SW 1271 (cell line): ENCODE measurements at places on chromosomes 3 and 15.
A peak's percentile ranks its signal among the peaks of the same experiment; 100 is the strongest.

GRCh38 chr3:83715307-83715706 lies 1243.5 kb upstream of the CADM2 start:
- no peak for DNase-seq

- DNase-seq: no peak
Observed at GRCh38 chr15:35679186-35679585, 133.2 kb upstream of the DPH6 start.

DNA sequence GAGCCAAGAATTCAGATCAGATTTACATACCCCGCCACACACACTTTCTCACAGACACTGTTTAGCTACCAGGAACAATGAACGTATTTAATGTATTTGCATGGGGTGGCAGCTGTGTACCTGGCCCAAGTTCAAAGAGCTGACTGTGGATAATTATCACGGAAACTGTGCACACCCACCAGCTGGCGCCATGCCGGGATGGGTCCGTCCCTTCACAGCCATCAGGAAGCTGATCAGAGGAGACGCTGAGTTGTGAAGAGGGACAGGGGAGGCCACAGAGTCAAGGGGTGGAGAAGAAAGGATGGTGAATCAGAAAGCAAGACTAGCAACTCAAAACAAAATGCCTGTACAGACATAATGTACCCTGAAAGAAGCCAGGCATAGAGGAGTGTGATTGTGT lies 13.1 kb upstream of the PLA2G4D start:
- DNase-seq: no peak

DNA sequence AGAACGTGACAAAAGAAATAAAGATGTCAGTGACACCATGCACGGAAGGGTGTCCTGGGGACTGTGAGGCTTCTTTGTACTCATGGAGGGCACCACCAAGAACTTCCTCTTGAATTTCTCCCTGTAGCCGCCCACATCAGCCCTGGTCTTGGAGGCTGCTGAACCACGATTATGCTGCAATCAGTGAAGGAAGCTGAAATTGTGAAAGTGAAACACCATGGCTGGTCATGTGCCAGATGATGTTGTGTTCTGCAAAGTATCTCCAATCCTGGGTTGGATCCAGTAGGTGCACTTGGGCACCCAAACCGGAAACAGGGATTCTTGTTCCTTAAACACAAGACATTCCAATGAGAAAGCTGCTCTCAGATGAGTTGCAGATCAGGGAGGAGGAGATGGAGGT lies 104.4 kb upstream of the GOLGA6L6 start:
- DNase-seq: no peak

- no peak for DNase-seq
Observed at GRCh38 chr3:114584734-114585371, 291.0 kb downstream of the TIGIT start.

DNA sequence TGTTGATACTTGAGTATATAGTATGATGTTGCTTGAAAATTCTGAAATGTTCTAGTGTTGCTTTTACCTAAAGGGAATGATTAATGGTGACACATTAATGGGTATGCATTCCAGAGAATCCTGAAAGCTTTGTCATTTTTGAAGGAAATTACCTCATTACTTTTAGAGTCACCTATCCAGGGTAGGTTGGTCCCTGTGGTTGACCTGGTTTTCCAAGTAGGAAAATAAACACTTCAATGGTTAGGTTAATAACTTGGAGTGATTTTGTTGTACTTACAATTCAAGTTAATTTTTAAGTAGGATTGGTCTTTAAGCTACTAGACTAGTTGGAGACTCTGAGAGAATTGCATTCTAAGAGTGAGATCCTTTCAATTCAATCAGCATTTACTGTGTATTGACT lies 31.0 kb downstream of the MITF start:
- DNase-seq: no peak

DNA sequence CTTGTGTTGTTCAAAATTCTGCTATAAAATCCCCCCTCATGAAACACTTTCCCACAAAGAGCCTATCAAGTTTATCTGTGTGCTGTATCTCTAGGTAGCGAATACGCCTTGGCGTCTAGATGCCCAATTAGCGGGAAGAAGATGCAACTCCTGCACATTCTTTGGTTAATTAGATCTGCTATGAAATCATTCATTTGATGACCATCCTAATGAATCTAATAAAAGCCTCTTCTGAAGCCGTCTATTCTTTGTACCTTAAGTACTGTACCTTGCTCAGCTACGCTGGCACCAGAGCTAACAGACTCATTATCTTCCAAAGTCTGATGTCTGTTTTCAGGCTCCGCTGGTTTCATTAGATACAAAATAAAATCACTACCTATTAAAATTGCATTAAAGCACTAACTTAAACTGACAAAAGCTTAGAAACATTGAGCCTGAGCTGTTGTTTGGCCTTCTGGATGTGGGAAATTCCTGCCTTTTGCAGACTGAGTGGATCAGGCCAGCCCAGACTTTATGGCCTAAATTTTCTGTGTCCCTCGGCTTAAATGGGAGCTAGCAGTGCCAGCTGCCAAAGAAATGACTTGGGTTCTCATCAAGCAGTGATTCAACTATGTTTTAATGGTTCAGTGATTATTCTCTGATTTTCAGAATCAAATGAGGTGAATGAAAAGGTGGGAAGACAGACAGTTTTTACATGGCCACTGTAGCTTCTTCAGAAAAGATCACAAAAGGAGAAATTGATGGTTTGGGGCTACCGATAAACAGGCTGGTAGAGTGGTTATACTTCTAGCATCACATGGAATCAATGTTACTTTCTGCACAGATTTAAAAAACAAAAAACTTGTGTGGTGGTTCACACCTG lies 28.4 kb upstream of the CHST2 start:
- no peak for DNase-seq

DNA sequence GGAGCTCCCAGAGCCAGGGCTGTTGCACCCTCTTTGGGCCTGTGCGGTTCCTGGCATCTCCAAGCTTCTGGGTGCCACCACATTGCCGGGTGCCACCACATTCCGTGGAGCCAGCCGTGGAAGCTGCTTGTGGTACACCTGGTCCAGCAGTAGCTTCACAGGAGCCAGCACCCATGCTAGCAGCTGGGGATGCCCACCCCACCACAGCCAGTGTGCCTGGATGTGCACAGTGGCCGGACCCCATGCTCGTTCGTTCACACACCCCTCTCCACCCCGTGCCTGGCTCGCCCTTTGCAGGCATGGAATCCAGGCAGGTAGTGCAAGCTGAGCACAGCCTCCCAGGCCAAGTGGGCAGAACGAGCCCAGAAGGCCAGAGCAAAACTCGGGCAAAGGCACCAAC lies 1029.8 kb upstream of the GBE1 start:
- DNase-seq: no peak

- no peak for DNase-seq
Observed at GRCh38 chr3:126557415-126557745, 1.4 kb downstream of the C3orf22 start.

- no peak for DNase-seq
Observed at GRCh38 chr3:56321892-56322291, 146.4 kb downstream of the ERC2 start.

DNA sequence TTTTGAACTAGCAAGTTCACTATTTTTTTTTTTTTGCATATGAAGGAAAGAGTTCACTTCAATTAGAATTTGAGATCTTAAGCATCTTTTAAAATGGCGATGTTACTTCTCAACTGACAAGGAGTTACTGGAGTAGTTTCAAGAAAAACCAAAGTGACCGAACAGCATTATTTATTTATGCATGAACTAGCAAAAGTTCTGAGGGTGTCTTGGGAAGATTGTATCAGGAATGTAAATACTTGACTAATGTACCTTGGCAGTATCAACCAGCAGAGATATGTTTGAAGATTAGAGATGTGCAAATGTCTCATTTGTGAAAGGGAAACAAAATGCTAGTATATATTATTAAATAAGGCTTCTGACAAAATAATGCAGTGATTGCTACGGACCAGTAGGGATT lies 203.9 kb downstream of the KBTBD8 start:
- no peak for DNase-seq

GRCh38 chr3:179196098-179196497 lies 47.9 kb downstream of the PIK3CA start:
- peak; percentile 51 for DNase-seq

DNA sequence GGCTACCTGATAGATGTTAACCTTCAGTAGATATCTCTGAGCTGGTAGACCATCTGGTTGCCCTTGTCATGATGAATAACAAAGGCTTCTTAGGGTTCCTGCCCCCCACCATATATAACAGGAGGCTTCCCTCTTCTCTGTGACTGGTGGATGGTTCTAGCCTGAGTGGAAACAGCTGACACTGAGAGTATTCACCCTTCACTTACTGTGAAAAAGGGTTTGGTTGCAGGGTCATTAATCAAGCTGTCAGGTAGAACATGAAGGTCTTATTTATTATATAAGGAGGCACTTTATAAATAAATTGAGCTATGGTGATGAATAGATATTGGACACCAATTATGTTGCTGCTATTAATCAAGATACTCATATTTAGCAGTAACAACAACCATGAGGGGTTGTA lies 58.6 kb downstream of the CACNA2D3 start:
- no peak for DNase-seq

GRCh38 chr3:124951511-124952281 lies 17.1 kb upstream of the MUC13 start:
- no peak for DNase-seq
